Left forelimb (tissue), 1 donor: ENCODE measurements at places on chromosomes 3 and 15.

DNA sequence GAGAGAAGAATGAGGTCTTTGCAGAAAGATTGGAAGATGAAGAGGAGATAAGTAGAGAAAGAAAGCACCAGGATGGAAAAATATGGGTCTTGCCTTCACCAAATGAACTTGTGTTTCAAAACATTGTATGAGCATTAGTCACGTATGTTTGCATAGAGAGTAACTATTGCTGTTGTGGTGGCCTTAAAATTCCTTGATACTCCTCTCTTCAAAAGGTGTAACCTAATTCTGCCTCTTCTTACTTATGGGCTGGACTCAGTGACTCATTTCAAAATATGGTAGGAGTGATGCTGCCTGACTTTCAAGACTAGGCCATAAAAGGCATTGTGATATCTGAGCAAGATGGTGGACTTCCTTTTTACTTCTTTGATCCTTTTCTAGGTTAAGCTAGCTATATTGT, 228.7 kb upstream of the ZNF385D start:
- DNase-seq = no peak

GRCh38 chr15:41955100-41955499, 17.3 kb downstream of the EHD4 start:
- DNase-seq = no peak

- peak; percentile 63 for DNase-seq
Observed at GRCh38 chr3:127096256-127097071, 96.5 kb upstream of the PRR23E start.

- DNase-seq = no peak
Observed at GRCh38 chr3:158057666-158058065, 48.6 kb downstream of the SHOX2 start.

GRCh38 chr15:83404121-83404520, 43.0 kb upstream of the SH3GL3 start:
- no peak for DNase-seq

GRCh38 chr3:143242101-143242500, 122.5 kb downstream of the CHST2 start:
- no peak for DNase-seq

DNA sequence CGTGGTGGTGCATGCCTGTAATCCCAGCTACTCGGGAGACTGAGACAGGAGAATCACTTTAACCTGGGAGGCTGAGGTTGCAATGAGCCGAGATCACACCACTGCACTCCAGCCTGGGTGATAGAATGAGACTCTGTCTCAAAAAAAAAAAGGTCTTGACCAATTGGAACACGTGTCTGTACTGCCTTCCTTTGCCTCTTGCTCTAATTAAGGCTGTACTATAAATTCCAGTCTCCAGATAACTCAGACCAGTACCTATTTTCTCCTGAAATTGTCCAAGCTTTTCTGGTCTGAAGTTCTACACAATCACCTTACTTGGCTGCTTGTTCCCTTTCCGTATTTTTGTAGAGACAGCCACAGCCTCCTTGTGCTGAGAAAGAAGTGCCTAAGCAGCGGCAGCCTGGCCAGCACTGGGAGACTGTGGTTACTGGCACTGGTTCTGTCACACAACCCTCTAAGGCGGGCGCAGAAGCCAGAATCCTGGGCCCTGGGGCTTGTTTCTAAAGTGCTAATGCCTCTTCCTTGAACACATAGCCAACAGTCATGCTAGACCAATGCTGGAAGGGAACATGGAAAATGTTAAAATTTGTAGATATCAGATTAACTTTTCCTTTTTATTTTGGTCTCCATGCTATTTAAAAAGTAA, 6.2 kb upstream of the CEP70 start:
- no peak for DNase-seq

DNA sequence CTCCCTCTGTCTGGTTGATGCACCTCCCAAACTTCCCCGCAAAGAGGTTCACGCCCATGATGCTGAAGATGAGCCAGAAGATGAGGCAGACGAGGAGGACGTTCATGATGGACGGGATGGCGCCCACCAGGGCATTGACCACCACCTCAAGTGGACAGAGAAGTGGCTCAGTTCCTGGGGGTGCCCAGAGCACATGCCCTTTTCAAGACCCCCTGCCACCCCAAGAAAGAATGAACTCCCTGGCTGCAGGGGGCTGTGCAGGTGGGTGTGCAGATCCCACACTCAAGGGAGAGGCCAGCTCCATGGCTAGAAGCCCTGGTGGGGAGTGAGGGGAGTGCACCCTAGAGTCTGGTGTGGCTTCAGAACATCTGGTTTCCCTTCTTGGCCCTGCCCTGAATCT, 64.1 kb downstream of the EXOG start:
- no peak for DNase-seq

DNA sequence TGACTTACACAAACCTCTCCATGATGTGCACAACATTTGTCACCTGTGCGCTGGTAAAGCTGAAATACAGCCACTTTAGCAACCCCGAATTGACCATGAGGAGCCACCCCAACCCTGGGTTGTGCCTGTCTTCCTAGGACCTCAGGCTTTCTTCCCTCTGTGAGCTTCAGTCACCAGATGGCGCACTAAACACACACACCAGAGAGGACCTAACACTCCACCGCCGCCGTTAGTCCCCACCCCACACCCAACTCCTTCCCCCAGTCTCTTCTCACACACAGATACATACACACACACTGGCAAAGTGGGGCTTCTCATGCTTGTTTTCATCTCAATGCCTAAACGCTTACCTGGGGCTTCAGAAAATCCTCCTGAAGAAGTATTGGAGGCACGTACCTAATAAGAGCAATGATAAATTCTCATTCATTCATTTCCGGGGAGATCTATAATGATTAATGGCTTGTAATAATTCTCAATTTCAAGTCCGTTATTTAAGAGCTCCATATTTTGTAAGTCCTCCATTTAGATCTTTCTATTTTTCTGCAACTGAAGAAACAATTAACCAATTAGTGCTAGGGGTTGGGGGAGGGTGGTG, 2.1 kb upstream of the CCDC80 start:
- peak; percentile 87 for DNase-seq

- no peak for DNase-seq
Observed at GRCh38 chr3:30873671-30874070, 20.8 kb downstream of the GADL1 start.

DNA sequence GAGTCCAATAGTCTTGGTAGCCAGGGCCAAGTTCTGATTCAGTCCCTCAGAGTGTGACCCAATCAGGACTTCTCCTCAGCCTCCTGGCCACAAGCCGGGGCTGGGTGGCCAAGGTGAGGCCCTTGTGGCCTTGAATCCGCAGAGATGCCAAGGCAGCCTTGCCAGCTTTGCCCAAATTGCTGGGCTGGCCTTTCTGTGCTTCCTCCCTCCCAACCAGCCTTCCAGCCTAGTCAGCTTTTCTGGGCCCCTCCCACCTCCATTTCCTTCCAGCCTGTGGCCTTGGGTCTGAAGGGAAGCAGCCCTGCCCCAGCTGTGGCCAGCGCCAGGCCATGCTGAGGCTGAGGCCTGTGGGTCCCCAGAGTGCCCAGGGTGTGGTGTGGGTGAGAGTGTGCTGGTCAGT, 34.3 kb upstream of the ANKDD1A start:
- DNase-seq = no peak

GRCh38 chr15:42621996-42622925, 46.9 kb downstream of the STARD9 start:
- no peak for DNase-seq

GRCh38 chr3:76096036-76096435, 310.7 kb upstream of the ZNF717 start:
- no peak for DNase-seq

DNA sequence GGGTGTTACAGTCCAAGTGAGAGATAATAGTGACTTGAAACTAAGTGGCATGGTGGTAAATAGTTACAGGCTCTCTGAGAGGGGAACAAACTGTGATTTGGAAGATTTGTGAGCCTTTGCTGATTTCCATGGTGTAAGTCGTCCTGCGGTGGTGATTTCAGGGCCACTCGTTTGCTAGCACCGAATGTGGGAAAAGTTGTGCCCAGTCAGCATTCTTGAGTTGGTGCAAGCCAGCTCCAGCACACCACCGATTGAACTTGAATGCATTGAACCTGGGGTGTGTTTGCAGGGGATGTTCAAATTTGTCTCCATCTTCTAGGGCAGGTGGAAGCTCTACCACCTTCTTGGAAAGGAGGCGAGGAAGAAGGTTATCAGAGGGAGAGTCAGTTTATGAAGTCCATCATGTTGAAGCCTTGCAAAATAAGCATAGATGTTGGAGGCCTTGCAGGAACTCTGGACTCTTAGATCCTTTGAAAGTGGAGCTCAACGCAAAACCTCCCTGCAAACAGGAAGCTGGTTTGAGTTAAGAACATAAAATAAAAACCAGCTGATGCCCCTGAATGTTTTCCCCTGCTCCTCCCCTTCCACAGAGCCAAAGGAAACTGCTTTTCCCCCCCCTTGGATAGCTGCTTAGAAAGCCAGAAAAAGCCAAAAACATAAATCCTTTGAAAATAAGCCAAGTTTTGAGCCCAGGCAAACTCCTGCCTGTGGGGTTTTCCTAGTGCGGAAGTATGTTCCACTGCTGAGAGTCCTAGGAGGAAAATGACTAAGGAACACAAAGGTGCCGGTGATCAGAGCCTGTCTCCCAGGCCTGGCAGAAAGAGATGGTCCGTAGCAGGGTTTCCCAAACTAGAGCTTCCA, 21.9 kb downstream of the MAPKBP1 start:
- DNase-seq = no peak

- peak; percentile 78 for DNase-seq
Observed at GRCh38 chr3:100709842-100710260, 557 bp downstream of the TFG start.

DNA sequence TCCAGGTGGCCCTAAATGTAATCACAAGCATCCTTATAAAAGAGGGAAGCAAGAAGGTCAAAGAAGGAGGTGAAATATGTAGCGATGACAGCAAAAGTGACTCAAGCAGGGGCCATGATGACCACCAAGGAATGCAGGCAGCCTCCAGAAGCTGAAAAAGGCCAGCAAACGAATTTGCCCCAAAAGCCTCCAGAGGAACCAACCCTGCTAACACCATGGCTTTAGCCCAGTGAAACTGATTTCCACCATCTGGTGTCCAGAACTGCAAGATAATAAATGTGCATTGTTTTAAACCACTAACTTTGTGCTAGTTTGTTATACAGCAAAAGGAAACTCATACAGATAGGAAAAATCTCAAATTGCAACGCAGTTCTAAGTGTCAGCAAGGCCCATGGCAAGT, 23.0 kb upstream of the RBSN start:
- DNase-seq = no peak

DNA sequence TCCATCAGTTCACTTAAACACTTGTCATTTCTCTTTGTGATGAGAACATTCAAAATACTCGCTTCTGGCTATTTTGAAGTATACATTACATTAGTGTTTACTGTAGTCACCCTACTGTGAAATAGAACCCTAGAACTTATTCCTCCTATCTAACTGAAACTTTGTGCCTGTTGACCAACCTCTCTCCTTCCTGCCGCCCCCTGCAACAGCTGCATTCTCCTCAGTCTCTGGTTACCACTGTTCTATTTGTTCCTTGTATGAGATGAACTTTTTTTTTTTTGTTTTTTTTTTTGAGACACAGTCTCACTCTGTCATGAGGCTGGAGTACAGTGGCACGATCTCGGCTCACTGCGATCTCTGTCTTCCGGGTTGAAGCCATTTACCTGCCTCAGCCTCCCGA, 2.9 kb downstream of the RAD51 start:
- DNase-seq = no peak

- no peak for DNase-seq
Observed at GRCh38 chr15:91706322-91707032, 147.0 kb upstream of the SLCO3A1 start.

- DNase-seq = no peak
Observed at GRCh38 chr3:46542801-46543201, 23.3 kb downstream of the LRRC2 start.
